ENCODE measurements at places on chromosomes 1 and 21.

DNA sequence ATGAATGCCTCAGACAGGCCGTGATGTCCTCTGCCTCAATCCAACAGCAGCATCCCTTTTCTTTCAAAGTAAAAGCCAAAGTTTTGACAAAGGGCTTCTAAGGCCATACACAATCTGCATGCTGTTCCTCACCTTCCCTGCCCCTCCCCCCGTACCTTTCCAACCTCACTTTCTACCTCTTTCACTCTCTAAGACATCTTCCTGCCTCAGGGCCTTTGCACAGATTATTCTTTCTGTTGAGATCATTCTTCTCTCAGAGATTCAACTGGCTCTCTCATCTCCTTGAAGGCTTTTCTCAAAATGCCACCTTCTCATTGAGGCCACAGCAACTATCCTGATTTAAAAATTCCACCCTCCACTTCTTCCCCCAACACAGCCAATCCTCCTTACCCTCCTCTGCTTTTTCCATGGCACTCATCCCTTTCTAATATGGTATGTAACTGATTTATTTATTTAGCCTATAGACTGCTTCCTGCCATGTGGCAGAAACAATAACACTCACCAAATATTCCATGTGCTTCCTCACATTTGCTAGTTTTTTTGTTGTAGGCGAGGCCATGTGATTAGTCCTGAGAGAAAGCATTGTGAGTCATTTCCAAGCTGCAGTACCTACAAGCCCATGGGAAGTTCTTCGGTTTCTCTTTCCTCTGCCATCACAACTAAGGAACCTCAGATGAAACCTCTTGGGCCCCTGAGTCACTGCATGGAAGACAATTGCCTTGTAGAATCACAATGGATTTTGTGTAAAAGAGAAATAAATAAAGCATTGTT is 58.7 kb upstream of the GADD45A start:
- DNase-seq = no peak

- DNase-seq = no peak
These were observed 519.2 kb downstream of the KIF26B start for GRCh38 chr1:245673881-245674414.

GRCh38 chr1:214638459-214638807 is 35.4 kb downstream of the CENPF start:
- no peak for DNase-seq

DNA sequence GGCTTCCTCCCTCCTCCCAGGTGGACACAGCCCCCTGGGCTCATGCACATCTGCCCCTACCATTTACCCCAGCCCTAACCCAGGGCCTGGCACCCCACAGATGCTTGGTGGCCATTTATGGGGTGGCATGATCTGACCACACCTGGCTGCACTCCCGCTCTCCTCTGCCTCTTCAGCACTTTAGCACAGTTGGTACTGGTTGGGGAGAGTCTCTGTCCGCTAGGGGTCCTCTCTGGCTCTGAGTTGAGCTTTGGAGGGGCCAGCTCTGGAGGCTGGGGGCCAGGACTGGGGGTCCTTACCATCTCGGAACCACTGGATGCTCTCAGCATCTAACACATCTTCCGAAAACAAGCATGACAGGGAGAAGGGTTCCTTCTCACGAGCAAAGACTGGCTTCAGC is 17.4 kb downstream of the MYOM3 start:
- DNase-seq = no peak

DNA sequence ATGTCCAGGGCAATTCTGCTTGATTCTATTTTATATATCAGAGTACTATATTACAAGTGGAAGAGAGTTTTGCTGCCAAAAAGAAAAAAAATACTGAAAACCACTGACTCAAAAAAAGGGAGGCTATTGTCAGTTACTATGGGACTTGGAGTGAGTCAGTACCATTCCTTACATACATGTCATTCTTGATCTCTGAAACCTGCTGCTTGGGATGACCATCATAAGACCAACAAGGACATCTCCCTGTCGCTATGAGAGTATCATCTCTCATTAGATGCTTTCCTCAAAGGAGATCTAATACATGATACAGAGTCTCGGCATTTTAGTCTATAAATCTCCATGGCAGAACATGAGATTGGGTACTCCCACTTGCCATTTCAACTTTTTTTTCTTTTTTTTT is 11.8 kb upstream of the INPP5B start:
- no peak for DNase-seq

DNA sequence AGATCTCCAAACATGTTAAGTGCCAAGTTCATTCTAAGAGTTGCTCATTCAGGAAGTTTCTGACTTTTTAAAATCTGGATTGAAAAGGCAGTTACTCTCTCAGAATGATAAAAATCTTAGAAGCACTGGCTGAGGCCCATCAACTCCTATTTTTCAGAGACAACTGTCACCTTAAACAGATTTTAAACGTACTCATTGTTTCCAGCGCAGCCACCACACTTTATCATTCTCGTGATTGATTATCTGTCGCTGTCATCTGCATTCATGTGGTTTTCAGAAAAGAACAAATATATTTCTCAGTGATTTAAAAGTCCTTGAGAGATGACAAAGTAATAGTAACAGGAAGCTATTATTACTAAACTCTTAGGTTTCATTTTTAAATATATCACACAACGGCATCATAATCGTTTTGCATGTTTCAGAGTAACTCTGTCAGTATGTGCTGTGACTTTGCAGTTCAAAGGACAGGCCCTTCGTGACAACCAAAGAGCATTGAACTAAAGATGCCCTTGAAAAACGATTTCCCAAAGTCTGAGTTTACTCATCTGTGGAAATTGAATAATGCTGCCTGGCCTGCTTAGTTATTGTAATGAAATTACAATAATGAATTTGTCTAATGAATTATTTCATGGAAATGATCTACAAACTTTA is 14.9 kb upstream of the KCNK1 start:
- no peak for DNase-seq

DNA sequence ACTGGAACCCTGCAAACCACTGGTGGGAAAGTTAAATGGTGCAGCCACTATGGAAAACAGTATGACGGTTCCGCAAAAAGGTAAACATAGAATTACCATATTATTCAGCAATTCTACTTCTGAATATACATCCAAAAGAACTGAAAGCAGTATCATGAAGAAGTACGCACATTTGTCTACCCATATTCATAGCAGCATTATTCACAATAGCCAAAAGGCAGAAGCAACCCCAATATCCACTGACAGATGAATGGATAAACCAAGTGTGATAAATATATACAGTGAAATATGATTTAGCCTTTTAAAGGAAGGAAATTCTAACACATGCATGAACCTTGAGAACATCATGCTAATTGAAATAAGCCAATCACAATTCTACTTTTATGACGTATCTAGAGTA is 39.6 kb downstream of the DAB1 start:
- no peak for DNase-seq

- DNase-seq = no peak
These were observed 30.3 kb upstream of the PLA2G2C start for GRCh38 chr1:20216574-20216973.

DNA sequence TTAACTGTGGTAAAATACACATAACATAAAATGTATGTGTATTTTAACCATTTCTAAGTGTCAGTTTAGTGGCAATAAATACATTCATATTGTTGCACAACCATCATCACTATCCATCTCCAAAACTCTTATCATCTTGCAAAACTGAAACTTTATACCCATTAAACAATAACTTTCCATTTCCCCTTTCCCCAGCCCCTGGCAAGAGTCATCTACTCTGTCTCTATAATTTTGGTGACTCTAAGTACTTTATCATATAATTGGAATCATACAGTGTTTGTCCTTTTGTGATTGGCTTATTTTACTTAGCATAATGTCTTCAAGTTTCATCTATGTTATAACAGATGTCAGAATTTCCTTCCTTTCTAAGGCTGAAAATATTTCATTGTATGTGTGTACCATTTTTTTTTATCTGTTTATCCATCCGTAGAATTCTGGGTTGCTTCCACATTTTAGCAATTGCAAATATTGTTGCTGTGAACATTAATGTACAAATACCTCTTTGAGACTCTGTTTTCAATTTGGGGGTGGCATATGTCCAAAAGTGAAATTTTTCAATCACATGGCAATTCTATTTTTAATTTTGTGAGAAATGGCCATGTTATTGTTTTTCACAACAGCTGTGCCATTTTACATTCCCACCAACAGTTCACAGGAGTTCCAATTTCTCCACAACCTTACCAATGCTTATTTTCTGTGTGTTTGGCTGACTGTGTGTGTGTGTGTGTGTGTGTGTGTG is 153.9 kb upstream of the GORAB start:
- DNase-seq = no peak

DNA sequence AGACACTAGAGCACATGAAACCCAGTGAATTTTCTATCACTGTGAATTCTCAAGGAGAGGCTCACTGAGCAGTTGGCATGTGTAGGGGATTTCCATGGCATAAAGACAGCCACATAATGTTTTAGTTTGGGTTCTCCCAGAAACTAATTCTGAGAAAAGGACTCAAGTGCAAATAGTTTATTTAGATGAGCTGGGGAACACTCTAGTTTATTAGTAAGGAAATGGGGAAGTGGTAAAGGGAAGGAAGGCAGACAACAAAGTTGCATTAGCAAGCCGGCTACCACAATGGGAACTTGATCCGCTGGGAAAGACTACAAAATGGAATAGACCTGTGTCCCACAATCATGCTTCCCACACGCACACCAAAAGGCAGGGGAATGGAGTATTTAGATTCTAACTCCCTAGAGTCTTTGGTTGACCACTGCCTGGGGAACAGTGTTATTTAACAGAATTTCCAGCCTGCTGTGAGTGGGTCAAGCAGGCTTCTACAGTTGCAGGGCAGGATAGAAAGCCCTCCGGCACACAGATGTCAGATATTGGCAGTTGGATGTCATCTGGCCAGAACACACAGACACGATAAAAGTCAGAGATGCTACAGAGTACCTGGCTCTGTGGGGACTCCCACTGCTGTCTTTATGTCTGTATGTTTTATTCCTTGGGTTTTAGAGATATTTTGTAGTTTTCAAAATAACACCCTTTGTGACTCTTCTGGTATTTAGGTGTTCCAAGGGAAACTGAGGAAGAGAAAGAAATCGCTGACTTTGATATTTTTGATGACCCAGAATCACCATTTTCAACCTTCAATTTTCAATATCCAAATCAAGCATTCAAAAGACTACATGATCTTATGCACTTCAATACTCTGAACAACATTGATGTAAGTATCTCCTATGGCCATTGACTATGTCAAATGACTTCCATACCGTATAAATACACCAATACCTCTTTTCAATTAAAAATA is 150.1 kb downstream of the PLA2G4A start:
- DNase-seq = no peak

- DNase-seq = peak; percentile 6
These were observed 9.6 kb upstream of the SFT2D2 start for GRCh38 chr1:168216171-168216570.

DNA sequence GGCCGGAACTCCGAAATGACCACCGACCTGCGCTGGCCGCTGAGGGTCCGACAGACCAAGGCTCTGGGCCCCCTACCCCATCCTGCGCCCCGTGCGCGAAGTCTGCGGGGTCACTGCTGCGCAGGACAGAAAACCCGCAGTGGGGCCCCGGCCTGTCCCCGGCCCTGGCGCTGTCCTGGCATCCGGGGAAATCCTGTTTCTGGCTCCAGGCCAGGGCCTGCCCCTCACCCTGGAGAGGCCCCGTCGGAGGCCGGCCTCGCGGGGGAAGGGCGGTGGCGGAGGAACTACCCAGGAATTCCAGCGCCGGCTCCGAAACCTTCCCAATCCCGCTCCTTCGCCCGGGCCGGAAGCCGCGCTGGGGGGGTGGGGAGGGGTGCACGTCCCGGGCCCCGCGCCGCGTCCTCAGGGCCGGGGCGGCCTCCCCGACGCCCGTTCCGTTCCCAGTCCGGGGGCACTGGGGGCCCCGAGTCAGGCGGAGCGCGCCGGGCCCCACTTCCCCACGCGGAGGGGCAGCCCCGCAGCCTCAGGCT is 77.0 kb downstream of the MORN1 start:
- DNase-seq = no peak

DNA sequence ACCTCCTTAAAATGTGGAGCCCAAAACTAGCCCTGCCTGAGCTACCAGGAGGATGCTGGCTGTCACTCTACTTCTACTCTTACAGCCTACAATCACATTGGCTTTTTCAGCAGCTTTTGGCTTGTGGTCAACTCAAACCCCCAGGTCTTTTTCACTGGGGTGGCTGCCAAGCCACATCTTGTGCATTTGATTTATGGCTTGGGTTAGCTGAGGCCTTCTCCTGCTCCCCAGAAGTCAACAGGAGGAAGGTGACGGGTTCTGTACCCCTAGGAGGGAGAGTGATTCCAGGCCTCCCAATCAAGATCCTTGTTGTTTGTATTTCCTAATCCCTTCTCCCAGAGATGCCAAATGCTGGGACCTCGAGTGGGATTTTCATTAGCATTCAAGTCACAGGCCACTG is 124.3 kb downstream of the LACTBL1 start:
- no peak for DNase-seq

- no peak for DNase-seq
These were observed 300.9 kb downstream of the BRINP3 start for GRCh38 chr1:190176776-190177175.

- DNase-seq = no peak
These were observed 169.3 kb downstream of the CAMTA1 start for GRCh38 chr1:6954591-6954990.

GRCh38 chr1:247475793-247476192 is 17.9 kb upstream of the OR2B11 start:
- no peak for DNase-seq

- DNase-seq = no peak
These were observed 530.2 kb downstream of the PTPRC start for GRCh38 chr1:199168888-199169585.

- DNase-seq = no peak
These were observed 51.5 kb upstream of the CNN3 start for GRCh38 chr1:94978401-94978800.

GRCh38 chr1:8651236-8651890 is 166.1 kb downstream of the RERE start:
- DNase-seq = no peak

- DNase-seq = no peak
These were observed 11.6 kb upstream of the OR2G2 start for GRCh38 chr1:247576514-247576913.

GRCh38 chr1:32753532-32754316 is 51.2 kb upstream of the SYNC start:
- no peak for DNase-seq

- no peak for DNase-seq
These were observed 90.9 kb upstream of the SLC44A3 start for GRCh38 chr1:94729267-94729666.

GRCh38 chr1:59368008-59368670 is 71.2 kb downstream of the FGGY start:
- no peak for DNase-seq

DNA sequence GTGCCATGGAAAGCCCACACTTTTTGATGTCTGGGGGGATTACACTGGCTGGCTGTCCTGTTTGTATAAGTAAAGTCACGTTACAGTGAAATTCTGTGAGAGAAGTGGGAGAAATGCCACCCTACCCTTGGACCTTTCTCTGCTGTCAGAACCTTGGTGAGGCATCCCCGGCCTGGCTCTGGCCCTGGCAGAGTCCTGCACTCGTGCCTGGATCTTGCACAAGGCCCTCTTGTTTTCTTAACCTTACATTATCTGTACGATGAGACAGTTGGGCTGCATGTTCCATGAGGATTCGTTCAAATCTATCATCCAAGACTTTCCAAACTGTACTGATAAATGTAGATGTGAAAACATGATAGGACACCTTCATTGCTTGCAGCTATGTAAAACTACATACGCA is 11.4 kb downstream of the SNAP47 start:
- no peak for DNase-seq

GRCh38 chr1:18516473-18516872 is 35.7 kb downstream of the KLHDC7A start:
- DNase-seq = no peak

- no peak for DNase-seq
These were observed 46.7 kb upstream of the PLPPR4 start for GRCh38 chr1:99217599-99217998.
